ENCODE measurements at places on chromosomes 3 and 15.
A peak's percentile ranks its signal among the peaks of the same experiment; 100 is the strongest.

GRCh38 chr15:42404461-42405235, 45.3 kb downstream of the CAPN3 start:
- DNase-seq: no peak

- DNase-seq: no peak
Observed at GRCh38 chr3:197428952-197429351, 126.8 kb downstream of the BDH1 start.

DNA sequence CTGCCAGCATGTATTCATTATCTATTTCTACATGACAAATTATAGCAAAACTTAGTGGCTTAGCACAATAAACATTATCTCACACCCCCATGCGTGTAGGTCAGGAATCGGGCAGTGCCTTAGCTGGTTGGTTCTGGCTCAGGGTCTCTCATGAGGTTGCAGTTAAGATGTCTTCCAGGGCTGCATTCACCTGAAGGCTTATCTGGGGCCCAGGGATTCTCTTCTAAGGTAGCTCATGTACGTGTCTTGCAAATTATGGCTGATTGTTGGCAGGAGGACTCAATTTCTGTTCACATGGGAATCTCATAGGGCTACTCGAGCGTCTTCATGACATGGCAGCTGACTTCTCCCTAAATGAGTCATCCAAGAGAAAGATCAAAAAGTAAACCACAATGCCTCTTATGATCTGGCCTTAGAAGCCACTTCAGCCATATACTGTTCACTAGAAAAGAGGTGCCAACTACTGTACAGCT, 42.9 kb upstream of the TSC22D2 start:
- peak; percentile 61 for DNase-seq

DNA sequence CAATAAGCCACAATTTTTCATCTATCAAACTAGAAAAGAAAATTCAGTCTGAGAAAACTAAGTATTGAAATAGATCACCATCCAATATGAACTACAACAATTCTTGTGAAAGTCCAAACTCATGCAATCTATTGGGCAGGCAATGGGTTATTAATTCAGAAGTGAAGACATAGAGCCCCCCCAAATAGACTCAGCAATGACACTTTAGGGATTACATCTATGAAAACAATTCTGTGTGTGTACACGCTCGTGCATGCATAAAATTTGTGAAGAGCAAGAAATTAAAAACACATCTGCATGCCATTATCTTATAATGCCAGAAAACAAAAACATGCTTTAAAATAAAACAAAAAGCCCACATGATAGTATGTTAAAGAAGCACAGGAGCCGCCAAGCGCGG, 151.3 kb downstream of the NR1I2 start:
- no peak for DNase-seq

GRCh38 chr15:48596841-48597240, 48.7 kb downstream of the FBN1 start:
- no peak for DNase-seq

Measured in fibroblast of skin of scalp (primary cell).